NCI-H2107 (cell line): ENCODE measurements at places on chromosomes 6 and 20.
A peak's percentile ranks its signal among the peaks of the same experiment; 100 is the strongest.

DNA sequence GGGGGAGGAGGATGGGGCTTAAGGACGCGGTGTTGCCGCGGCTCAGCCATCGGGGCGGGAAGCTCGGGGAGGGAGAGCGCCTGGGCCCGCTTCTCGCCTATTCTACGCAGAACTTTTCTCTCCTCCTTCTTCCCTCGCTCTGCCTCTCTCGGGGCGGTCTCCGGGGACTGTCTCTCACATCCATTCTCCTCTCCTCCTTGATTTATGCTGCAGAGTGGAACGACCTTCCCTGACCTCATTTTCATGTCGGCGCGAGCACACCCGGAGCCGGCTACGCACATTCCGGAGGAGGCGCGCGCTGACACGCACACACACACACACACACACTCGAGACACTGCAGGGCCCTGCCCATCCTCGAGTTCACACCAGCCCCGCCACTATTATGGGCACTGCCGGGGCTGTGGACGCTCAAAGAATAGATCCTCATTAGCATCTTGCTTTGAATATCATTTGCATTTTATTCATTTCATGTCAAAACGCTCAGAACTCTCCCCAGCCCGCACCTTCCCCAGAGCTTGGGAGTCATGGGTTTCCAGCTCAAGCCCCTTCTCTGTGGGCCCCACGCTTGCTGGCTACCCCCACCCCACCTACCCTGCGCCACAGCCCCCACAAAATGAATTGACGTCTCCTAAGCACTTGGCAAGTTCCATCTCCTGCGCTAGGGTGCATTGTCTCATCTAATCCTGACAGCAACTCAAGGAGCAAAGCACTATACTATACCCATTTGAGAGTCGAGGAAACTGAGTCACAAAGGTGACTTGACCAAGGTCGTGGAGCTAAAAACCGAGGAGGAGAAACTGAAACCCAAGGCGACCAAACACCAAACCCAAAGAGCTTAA, 36.8 kb downstream of the NCR2 start:
- DNase-seq, result no peak

GRCh38 chr6:21639316-21639715, 45.8 kb downstream of the SOX4 start:
- DNase-seq, result no peak

DNA sequence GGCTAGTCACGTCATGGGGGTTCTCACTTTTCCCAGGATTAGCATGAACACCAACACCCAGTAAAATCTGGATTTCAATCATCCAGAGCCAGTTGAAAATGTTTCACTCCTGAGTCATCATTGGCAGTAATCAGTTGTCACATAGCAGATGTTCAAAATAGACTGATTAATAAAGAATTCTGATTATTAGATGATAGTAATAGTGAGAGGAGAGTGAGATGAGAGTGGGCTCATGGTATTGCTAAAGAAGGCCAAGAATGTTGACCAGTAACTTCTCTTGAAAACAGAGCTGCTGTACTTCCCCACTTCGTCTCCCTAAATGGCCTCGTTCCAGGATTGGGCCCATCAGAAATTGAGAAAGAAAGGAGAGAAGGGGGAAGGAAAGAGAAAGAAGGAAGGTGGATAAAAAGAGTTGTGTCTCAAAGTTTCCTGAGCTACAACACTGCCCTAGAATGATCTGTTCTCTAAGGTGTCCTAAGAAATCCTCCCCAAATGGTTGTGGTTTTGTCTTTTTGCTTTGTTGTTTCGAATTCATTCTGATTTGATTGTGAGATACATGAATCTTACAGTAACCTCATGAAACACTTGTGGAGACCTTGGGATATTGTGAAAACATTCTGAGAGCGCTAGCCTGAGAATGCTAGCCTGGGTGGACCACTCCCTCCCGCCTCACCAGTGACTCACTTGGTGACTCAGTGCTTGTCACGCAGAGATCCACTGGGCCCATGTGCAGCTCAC, 502.2 kb upstream of the JARID2 start:
- no peak for DNase-seq

GRCh38 chr6:49457771-49458170, 5.3 kb downstream of the MMUT start:
- no peak for DNase-seq

DNA sequence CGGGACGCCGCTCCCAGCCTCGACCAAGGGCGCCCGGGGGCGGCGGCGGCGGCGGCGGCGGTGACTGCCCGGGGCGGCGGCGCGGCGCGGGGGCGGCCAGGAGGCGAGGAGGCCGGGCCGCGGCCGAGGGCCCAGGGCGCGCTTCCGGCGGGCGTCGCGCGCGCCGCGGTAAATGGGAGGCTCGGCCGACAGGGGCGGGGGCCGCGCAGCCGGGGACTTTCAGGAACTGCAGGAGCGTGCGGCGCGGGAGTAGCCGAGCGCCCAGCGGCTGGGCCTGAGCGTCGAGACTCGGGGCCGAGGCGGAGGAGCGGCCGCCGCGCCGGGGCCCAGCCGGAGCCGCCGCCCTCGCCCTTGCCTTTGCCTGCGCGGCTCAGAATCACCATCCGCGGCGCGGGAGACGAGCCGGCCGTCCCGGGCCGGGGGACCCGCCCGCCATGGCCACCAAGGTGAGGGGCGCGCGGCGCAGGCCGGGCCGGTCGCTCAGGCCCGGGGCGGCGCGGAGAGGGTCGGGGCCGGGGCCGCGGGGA, at the start of gene SNX9:
Gene SNX9, plus strand, starts transcription at position 246 of the 527 bp plus-strand sequence. Its CDS starts 189 bp downstream, at position 435.
- peak; percentile 22 for DNase-seq

GRCh38 chr6:100023798-100024197, 29.8 kb upstream of the MCHR2 start:
- no peak for DNase-seq

- DNase-seq, result no peak
Observed at GRCh38 chr6:47822856-47823554, 41.2 kb downstream of the OPN5 start.

- no peak for DNase-seq
Observed at GRCh38 chr6:4017058-4017739, 61.7 kb downstream of the FAM217A start.

DNA sequence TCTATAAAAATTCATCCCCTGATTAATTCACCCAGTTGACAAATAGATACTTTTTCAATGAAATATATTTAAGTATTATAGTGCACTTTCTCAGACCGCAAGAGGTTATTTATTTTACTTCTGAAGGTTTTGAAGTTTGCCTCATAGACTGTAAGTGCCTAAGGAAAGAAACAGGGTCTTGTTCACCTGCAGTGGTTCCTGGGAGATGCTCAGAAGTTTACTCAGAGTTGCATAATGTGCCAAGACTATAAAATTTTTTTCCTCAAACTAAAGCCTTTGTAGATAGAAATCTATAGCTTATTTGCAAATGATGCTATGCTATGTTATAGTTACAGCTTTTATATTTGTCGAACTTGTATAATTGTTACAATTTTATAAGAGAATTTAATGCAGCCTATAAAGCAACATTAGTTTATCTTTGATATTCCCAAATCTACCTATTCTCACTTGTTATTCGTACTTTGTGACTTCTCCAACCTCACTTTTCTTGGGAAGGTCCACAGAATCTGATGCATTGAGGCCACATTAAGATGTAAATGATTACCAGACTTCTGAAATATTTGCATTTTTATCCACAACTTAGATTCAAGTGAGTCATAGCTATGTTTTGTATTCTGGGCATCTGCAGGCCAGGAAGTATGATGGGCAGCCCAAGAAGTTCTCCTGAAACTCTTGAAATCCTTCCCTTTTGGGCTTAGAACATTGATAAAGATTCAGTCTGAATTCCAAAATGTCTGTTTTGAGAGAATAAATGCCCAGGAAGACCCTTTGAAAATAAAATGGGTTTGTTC, 35.7 kb downstream of the KCNQ5 start:
- no peak for DNase-seq

GRCh38 chr6:26185004-26185403, 97.8 kb downstream of the HFE start:
- DNase-seq, result no peak

- DNase-seq, result no peak
Observed at GRCh38 chr6:47419621-47420020, 58.0 kb upstream of the CD2AP start.

DNA sequence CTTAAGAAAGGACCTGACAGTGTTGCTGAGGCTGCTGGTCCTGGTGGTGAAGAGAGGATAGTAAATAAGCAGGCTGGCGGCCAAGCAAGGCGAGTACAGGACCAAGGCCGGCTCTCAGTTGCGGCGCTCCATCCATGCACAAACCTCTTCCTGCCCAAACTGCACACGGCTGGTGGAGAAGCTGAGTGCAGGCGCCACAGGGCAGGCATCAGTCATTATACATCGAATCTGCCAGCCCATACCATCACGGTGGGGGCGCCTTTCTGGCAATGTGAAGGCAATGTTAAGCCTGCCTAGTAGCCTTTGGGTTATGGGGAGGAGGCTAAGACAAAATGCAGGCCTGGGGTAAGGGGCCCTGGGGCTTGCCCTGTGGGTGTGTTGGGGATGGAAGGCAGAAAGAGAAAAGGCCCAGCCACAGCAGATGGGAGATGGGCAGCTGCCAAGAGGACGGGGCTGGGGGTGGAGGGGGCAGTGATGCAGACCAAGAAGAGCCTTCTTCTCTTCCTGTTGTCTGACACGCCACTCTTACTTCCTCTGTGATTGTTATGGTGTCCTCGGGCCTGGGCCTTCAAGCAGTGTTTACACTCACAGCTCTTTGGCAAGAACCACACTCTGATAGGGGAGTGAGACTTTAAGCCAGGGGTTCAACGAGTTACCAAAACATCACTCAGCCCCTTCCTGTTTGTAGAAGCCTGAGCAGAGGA, 20.3 kb upstream of the KCNK16 start:
- no peak for DNase-seq

GRCh38 chr20:1225783-1226654, at the start of gene RAD21L1:
RAD21L1 (plus strand) TSS chr20:1226044; CDS start chr20:1228454, 2,410 bp downstream.
- DNase-seq, result no peak

GRCh38 chr6:11824986-11825385, 46.4 kb upstream of the ADTRP start:
- DNase-seq, result no peak

DNA sequence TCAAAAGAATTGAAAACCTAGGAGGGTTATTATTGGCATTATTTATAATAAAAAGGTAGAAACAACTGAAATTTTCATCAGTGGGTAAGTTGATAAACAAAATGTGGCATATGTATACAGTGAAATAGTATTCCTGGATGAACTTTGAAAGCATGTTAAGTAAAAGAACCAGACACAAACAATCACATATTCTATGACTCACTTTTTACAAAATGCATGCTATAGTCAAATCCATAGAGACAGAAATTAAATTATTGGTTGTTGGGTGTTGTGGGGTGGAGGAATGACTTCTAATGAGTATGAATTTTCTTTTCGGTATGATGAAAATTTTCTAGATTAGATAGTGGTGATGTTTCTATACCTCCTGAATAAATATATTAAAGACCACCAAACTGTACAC, 94.6 kb downstream of the LRRC1 start:
- DNase-seq, result no peak

- DNase-seq, result no peak
Observed at GRCh38 chr20:31712564-31713311, 9.9 kb downstream of the BCL2L1 start.

GRCh38 chr6:28407401-28407800, 7.9 kb upstream of the ZSCAN12 start:
- no peak for DNase-seq

DNA sequence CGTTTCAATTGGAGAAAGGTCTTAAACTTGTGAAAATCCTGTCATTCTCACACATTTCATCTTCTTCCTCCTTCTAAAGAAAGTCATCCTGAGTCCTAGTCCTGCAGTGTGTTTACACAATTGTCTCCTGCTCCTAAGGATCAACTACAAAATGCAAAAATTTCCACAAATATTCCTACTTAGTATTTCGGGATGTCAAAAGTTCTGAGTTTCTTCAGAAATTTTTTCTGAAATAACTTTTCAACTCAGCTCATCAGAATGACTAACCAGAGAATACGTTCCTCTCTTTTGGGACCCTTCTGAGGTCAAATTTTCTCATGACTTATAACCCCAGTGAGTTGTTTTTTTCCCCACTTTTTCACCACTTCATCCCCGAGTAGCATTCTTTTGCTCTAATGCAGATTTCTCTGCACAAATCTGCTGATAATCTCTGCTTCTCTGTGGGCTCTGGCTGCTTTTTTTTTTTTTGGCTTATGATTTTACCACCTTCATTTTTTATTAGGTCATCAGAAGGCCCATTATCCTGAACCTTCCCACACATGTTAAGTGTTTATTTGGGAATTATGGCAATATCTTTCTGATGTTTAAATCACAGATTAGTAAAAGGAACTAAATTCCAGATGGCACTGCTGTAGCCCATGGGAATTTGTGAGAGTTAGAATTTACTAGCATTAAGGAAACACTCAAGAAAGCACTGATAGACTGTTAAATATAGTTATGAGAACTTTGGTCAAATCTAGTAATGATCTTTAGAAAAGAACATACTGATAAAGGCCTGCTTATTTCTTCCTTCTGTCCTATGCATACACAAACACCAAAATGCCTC, 41.4 kb downstream of the MAP3K5 start:
- no peak for DNase-seq

DNA sequence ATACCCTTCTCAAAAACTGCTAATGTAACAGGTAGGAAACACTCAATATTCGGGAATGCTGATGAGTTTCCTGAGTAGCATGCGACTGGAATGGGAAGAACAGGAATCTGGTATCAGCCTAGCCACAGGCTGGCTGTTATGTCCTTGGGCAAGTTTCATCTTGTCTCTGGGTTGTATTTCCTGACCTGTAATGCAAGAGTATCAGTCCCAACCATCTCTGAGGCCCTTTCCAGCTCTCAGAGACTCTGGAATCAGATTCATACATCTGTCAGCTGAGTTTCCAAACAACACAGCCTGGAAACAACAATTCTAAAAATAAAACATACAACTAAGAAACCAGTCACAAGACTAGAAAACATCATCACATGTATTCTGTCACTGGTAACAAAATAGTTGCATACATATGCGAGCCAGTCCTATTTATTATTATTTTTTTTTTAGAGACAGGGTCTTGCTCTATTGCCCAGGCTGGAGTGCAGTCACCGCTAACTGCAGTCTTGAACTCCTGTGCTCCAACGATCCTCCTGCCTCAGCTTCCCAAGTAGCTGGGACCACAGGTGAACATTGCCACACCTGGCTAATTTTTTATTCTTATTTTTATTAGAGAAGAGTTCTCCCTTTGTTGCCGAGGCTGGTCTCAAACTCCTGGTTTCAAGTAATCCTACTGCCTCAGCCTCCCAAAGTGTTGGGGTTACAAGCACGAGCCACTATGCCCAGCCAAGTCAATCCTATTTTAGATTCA, 16.7 kb upstream of the TFAP2A start:
- no peak for DNase-seq

GRCh38 chr6:118917546-118918328, 17.2 kb downstream of the MCM9 start:
- DNase-seq, result no peak

GRCh38 chr6:150028799-150029198, 3.5 kb upstream of the RAET1L start:
- DNase-seq, result no peak
